ENCODE measurements at places on chromosomes 5 and 9. TPM values are rescaled to one million over a fixed set of nuclear protein-coding genes. Genes with fewer than 3 reads are reported as not detected.

INSL4 gene
- total RNA-seq: not detected

DNA sequence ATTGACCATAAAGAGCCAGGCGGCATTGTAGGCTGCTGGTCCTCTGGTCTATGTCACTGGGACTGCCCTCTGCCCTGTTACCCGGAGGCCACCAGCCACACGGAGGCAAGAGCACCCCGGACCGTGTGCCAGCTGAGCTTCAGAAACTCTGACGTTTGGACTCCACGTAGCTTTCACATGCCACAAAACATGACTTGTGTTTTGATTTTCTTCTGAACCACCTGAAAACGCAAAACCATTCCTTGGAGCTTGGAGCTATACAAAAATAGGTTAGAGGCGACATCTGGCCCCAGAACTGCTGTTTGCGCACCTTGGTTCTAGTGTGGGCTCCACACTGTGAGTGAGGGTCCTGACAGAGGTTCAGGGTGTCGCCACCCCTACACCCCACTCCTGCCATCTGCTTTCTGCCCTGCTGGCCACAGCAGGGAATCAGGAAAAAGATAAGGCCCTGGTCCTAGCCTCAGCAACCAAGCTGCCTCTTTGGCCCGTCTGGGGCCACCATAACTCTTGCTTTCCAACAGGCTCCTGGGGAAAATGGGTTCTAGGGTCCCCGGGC is 151.3 kb upstream of the IRX2 start:
- DNase-seq: no peak

GRCh38 chr9:72351538-72352453 is 13.2 kb downstream of the ZFAND5 start:
- no peak for DNase-seq

GRCh38 chr5:55557123-55557522 is 22.4 kb upstream of the PLPP1 start:
- DNase-seq: no peak

DNA sequence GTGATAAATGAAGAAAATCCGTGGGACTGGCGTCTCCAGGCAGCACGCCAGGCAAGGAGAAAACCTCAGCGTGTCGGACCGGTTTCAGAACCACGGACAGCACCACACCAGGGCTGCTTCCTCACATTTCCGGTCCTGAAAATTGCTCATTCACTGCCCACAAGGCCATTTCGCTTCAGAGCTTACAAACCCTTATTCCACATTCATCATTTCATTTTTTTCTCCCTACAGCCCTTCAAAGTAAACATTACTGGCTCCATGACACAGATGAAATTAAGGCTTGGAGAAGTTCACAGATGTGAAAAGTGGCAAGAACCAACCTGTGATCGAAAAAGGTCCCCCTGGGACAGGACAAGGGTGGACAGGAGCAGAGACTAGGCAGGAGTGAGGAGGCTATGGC is 1.5 kb upstream of the GPRIN1 start:
- peak; percentile 34 for DNase-seq

GRCh38 chr9:101533334-101534204 is at the start of gene RNF20:
RNF20 (plus strand) TSS chr9:101533853; CDS start chr9:101535424, 1,571 bp downstream.
- DNase-seq: peak; percentile 99

Measured in breast epithelium (tissue), 4 donors.